ENCODE measurements at places on chromosomes 3 and 15.

DNA sequence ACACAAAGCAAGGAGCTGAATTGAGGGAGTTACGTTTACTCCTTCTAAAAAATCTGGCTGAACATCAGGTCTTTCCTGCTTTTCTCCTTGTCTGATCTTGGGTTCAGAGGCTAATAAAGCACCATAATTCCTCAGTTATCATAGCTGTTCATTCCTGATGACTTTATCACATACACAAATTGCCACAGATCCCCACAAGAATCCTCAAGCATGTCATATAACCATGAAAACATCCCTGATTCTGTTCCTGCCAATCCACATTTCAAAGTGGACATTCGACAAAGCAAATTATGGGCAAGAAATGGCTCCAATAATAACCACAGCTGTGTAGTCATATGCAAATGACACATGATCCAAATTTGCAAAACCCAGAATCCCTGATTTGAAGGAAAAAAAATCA, 321.3 kb downstream of the MEX3B start:
- no peak for DNase-seq

GRCh38 chr3:159131376-159131775, 329.5 kb downstream of the MFSD1 start:
- no peak for DNase-seq

DNA sequence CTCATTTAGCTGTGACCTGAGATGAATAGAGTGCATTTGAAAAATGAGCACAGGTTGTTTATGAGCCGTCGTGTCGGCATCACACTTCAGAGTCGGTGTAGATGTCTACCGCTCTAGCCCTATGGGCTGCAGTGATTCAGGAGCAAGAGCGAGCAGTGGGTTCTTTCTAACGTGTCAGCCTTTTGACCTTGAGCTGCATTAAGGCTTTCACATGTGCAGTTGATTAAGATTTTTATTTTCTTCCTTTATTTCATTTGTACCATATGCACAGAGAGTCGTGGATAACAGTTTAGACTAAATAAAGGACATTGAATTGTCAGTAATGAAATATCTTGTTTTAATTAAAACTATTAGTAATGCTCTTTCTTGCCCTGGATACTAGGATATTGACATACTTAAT, 368.2 kb downstream of the PTPRG start:
- DNase-seq: no peak

- DNase-seq: no peak
Measured at GRCh38 chr3:107401301-107401700, 24.1 kb downstream of the CCDC54 start.

- no peak for DNase-seq
Measured at GRCh38 chr15:51667478-51667877, 13.8 kb upstream of the SCG3 start.

GRCh38 chr15:69359722-69360121, 54.4 kb upstream of the KIF23 start:
- DNase-seq: no peak

- no peak for DNase-seq
Measured at GRCh38 chr3:147799601-147800000, 390.4 kb downstream of the ZIC1 start.

GRCh38 chr3:133112666-133113065, 74.5 kb downstream of the TMEM108 start:
- DNase-seq: no peak

GRCh38 chr15:69704700-69705099, 252.1 kb downstream of the RPLP1 start:
- DNase-seq: no peak

GRCh38 chr3:41405466-41405865, 206.2 kb downstream of the CTNNB1 start:
- DNase-seq: no peak

- DNase-seq: no peak
Measured at GRCh38 chr15:67832897-67833709, 6.7 kb downstream of the RNU6-1 start.

GRCh38 chr3:186694288-186695032, 22.7 kb upstream of the KNG1 start:
- DNase-seq: no peak

DNA sequence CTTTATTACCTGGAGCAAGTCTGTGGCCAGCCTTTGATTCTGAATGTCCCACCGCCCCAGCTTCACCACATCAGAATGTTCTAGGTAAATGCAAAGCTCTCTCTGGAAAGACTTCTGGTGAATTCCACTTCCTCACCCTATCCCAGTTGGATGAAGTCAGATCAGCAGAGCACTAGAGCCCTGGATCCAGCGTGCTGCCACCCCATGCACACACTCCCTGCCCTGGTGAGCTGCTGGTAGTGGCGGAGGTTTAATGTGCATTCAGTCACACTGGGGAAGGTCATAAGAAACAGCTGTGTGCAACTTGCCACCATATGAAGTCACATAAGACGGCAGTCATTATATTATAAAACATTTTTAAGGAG, 16.3 kb upstream of the SLC41A3 start:
- no peak for DNase-seq

DNA sequence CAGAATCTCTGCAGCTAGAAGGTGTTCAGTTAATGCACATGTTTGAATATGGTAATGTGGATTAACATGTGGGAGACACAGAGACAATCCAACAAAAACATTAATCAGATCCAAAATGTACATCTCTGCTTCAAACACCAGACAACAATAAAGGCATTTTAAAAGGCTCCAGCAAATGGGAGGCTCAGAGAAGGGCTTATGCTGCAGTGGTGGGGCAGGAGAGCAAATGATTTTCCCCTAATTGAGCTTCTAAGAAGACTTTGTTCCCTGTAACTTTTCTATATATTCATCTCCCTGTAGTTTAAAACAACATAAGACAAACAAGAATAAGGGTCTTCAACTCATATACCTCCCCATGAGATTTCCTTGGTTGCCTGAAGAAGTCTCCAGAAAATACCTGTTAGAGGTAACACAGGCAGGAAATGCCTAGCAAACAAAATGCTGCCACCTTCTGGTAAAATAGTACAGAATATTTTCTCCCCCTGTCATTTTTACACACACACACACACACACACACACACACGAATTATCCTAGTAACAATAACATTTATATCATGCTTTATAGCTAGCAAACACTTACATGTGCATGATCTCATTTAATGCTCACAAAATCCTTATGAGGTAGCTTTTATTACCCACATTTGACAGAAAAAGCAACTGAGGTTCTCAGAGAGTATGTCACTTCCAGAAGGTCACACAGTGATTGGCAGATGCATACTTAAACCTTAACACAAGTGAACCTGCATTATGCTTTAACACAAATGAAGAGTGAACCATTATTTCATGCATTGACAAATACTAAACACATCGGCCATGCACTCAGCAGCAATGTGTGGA, 123.4 kb upstream of the MB21D2 start:
- peak; percentile 39 for DNase-seq

- DNase-seq: peak; percentile 63
Measured at GRCh38 chr15:39433376-39433775, 147.5 kb upstream of the THBS1 start.

GRCh38 chr3:197482001-197482400, 73.8 kb downstream of the BDH1 start:
- no peak for DNase-seq

DNA sequence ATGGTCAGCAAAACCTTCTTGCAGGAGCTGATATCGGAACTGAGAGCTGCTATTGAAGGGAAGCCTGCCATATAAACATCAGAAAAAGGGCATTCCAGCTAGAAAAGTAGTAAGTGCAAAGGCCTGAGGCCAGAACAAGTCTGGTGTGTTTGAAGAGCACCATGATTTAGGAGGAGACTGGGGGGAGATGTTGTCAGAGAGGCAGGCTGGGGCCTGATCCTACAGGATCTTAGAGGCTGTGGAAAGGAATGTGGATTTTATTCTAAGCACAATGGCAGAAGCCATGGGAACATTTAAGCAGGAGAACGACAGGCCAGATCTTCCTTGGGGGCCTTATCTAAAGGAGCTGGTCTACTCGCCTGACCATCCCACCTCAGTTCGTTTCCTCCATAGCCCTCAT, 5.1 kb upstream of the MUC13 start:
- no peak for DNase-seq

DNA sequence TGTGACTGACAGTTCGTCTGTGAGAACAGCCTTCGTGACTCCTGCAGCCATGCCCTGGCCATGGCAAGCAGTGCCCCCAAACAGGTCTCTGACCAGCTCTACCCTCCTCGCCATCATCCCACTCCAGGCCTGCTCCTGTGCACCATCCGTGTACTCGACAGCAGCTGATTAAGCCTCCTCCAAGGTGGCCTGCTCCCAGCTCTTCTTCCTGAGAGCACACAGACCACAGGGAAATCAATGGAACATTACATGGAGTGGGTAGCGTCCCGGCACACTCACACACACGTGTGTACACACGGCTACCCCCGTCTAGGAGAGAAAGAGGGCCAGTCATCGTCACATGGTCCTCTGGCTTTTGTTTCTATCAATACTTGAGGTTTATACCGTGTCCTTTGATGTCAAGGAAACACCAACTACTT, 21.1 kb downstream of the ANXA2 start:
- DNase-seq: no peak

- DNase-seq: no peak
Measured at GRCh38 chr3:178289544-178290160, 246.6 kb upstream of the KCNMB2 start.

All from CD14-positive monocyte (primary cell).